Right kidney (tissue), 9 donors: ENCODE measurements at places on chromosomes 2 and 18.

DNA sequence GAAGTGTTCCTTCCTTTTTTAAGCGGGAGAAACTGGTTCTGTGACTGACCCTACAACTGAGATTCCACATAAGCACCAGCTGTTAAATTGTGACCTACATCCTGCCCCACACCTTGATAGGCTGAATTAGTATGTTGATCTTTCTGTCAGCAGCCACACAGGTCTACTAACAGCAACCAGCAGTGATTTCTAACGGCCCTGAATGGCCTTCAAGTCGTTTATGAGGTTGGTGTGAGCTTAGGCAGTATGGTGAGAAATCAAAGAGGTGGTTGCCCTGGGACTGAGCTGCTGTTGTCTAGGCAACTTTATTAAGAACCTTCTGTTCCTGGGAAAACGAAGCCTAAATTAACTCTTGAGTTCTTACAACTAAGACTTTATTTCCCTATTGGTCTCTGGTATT, 197.2 kb upstream of the FSHR start:
- DNase-seq = no peak

DNA sequence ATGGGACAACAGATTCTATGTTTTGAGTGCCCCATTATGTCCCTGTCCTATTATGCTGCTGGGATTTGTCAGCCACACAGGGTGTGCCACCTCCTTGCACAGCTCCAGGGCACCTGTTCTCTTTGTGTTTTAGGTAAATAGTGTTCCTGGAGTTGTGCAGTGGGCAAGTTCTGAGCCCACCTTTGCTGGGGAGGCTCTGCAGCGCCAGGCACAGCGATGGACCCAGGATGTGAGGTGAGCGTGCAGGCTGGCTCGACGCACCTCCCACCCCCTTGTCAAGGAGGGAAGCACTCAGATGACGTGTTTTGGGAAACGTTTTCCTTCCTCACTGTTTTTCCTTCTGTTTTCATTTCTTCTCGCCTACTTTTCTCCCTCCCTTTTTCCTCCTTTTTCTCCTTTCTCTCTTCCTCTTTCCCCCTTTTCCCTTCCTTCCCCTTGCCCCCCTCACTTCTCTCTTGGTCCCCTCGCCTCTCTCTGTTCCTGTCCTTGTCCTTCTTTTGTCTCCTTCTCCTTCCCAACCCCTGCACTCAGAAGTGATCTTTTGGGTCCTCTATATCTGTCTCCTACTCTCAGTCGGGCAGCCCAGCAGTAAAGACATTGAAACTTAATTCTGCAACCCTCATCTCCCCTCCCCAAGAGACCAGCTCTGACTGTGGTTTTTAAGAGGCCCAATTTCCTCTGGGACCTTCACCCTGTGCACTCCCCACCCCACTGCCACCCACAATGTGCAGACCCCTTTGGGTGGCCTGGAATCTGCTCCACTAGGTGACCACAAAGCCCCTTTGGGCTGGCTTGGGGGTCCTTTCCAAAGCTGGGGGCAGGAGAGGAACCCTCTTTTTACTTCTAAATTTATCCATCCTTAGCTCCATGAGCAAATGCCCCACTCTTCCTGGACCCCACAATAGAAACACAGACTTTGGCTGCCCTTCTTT, 104.0 kb downstream of the MCFD2 start:
- DNase-seq = no peak

GRCh38 chr2:12486205-12487118, 230.3 kb upstream of the TRIB2 start:
- DNase-seq = no peak

DNA sequence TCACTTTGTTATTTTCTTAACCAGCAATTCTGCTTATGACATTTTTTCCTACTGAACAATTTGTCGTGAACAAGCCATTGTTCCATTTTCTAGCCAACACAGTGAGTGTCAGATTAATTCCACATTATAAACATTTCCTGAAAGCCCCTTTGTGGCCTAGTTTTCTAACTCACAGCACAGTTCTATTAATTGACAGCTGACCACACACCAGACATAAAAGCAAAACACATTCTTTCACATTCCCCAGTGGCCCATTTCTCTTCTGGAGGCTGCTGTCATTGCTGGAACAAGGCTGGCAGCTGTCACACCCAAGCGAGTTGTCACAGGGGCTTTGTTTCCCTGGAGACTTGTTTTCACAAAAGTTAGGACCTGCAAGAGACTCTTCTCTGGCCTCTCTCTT, 50.7 kb downstream of the RNF152 start:
- DNase-seq = no peak

DNA sequence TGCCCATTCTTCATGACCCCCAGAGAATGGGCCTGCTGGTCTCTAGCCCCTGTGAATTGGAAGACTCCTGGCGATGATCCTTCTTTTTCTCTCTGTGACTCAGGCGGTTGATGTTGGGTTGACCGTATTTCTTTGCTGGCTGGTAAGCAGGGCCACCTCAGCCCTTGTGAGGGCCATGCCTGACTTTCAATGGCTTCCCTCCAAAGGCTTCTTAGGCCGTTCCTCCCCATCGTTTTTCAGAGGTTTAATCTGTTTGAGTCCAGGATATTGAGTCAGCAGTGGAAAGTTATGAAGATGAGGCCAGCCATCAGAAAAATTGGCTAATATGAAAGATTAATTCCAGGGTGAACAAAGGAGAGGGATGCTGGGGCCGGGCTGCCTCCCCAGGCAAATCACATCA, 13.6 kb downstream of the HPCAL1 start:
- no peak for DNase-seq
